ENCODE measurements at places on chromosomes 7 and 10.

GRCh38 chr10:8051851-8052257 lies 2.6 kb upstream of the GATA3 start:
- no peak for DNase-seq

GRCh38 chr10:89481662-89482061 lies 53.7 kb downstream of the SLC16A12 start:
- no peak for DNase-seq

- DNase-seq, result no peak
Observed at GRCh38 chr10:7491949-7492659, 81.3 kb upstream of the SFMBT2 start.

DNA sequence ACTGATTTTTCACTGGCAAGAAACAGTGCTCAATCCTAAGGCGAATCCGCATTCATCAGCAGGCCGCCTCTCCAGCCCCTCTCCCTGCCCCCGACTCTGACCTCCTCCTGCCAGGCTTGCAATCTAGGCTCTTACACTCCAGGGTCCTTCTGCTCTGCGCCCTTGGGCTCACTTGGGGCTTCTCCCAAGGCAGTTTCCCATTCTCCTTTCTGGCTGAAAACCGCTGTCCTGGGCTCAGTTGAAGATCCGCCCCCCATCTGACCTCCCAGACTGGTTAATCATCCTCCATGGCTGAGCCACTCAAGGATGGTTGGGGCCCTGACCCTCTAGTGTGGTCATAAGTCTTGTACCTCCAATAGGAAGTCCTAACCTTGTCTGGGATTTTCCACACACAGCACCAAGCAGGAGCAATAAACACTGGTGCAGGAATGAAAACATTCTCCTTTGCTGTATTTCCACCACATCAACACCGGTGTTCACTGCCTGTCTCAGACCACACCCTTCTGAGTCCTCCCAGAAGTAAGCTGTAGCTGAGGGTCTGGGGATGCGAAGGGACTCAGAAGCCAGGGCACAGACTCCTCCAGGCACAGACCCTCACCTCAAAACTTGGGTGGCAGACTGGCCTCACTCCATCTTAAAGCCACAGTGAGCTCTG lies 42.4 kb downstream of the TNS3 start:
- no peak for DNase-seq

- DNase-seq, result no peak
Observed at GRCh38 chr10:12401466-12401865, 52.1 kb downstream of the CAMK1D start.

DNA sequence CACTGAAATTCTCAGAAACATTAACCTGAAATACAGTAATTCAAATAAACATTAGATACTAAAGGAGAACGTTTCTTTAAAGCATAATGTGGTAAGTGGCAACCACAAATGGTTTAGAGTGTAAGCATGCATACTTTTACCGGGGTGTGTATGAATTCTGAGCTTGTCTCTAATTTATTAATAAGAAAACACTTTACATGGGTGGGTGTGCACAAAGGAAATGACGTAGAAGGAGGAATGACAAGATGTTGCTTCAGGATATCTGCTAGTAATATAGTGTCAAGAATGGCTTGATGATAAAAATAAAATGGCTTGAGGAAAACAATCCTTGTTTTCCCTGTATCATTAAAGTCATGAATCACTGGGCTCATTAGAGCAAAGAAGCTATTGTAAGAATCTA lies 92.5 kb downstream of the ARL4A start:
- no peak for DNase-seq

DNA sequence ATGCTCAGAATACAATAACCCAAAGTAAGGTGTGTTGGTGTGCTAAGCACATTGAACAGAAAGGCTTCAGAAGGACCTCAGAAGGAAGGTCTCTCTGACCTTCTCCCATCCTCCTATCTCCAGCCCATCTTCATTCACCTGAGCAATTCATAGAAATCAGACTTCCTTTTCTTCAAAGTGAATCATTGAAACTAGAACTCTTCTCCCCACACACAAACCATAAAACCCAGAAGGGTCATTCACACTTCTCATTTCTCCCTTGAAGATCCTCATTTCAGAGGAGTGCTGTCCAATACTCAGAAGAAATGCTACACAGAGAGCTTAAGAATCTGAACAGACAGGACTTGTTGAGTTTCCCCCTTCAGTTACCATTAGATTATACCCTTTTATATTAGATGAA lies 89.5 kb downstream of the VWDE start:
- no peak for DNase-seq
